ENCODE measurements at places on chromosomes 11 and 22. TPM values are rescaled to one million over a fixed set of nuclear protein-coding genes. Genes with fewer than 3 reads are reported as not detected.

Gene KRTAP5-11
- total RNA-seq = not detected

GRCh38 chr11:85721191-85721590 lies 35.2 kb upstream of the CCDC89 start:
- H3K36me3 ChIP-seq = peaks cover 24% of the 10 kb centered on the region
- DNase-seq = no peak
- no peaks in the 10 kb centered on the region for H3K4me1 ChIP-seq
- H3K27me3 ChIP-seq = no peaks in the 10 kb centered on the region
- no peak overlapping the region for H3K4me3 ChIP-seq

- no peaks in the 10 kb centered on the region for H3K36me3 ChIP-seq
- no peaks in the 10 kb centered on the region for H3K27me3 ChIP-seq
- H3K4me1 ChIP-seq = no peaks in the 10 kb centered on the region
- H3K4me3 ChIP-seq = no peak overlapping the region
Observed at GRCh38 chr11:8332196-8332595, 68.5 kb upstream of the LMO1 start.

Gene PEX16
- total RNA-seq = 50.0 TPM

Gene F2
- 0.16 TPM for total RNA-seq

Gene MMP13
- not detected for total RNA-seq

DNA sequence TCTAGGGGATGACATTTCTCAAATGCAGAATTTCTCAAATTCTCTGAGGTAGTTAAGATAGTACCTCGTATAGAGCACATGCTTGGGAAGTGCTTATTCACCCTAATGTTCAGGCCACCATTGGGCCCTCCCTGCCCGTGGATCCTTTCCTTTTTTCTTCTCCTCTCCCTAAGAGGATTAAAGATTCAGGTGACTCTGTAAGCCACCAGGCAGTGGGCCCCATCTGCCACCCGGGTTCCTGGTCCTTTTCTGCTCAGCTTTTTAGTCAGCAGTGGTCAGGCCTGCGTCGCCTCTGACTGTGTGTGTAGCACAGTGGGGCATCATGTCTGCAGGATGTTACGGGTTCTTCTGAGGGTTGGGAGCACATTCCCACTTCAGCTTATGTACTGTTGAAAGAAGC lies 7.2 kb downstream of the CEP164 start:
- no peaks in the 10 kb centered on the region for H3K4me1 ChIP-seq
- peaks cover 9% of the 10 kb centered on the region for H3K36me3 ChIP-seq
- no peak overlapping the region for H3K4me3 ChIP-seq
- DNase-seq = no peak

- H3K4me3 ChIP-seq = no peak overlapping the region
- no peaks in the 10 kb centered on the region for H3K36me3 ChIP-seq
- no peak for DNase-seq
- H3K4me1 ChIP-seq = no peaks in the 10 kb centered on the region
- H3K27me3 ChIP-seq = peaks cover 3% of the 10 kb centered on the region
Observed at GRCh38 chr11:4700436-4700820, 2.8 kb upstream of the OR51E2 start.

GRCh38 chr22:44245438-44245837 lies 64.7 kb downstream of the PARVG start:
- H3K27me3 ChIP-seq = peaks cover 14% of the 10 kb centered on the region
- no peak overlapping the region for H3K4me3 ChIP-seq
- H3K36me3 ChIP-seq = no peaks in the 10 kb centered on the region
- no peak for DNase-seq
